Glomerular endothelial cell (primary cell): ENCODE measurements at places on chromosomes 5 and 9. TPM values are rescaled to one million over a fixed set of nuclear protein-coding genes. Genes with fewer than 3 reads are reported as not detected.

GRCh38 chr5:159850160-159850559 lies 66.1 kb upstream of the ADRA1B start:
- no peak for DNase-seq

DNA sequence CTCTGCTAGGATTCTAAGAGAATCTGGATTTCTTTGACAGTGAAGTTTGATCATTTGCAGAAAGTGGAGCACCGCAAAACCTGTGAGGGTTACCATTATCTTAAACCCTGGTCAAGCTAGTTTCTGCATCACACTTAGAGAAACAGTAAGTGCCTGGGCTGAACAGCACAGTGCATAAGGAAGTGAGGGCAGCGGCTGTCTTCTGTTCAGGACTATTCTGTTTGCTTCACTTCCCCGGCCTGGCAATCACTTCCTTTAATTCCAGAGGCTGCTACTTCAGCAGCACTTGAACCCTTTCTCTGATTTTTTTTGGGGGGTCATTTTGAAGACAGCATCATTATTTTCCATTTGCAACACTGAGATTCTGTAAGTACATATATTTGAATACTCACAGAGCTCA lies 32.0 kb downstream of the SEMA6A start:
- DNase-seq, result no peak

Gene PCSK1
- 2.5 and 6.2 TPM in 2 replicates for total RNA-seq

Gene CSF2
- 9.5 and 31.6 TPM in 2 replicates for total RNA-seq

- no peak for DNase-seq
Observed at GRCh38 chr5:56470007-56470406, 236.9 kb upstream of the ANKRD55 start.

DNA sequence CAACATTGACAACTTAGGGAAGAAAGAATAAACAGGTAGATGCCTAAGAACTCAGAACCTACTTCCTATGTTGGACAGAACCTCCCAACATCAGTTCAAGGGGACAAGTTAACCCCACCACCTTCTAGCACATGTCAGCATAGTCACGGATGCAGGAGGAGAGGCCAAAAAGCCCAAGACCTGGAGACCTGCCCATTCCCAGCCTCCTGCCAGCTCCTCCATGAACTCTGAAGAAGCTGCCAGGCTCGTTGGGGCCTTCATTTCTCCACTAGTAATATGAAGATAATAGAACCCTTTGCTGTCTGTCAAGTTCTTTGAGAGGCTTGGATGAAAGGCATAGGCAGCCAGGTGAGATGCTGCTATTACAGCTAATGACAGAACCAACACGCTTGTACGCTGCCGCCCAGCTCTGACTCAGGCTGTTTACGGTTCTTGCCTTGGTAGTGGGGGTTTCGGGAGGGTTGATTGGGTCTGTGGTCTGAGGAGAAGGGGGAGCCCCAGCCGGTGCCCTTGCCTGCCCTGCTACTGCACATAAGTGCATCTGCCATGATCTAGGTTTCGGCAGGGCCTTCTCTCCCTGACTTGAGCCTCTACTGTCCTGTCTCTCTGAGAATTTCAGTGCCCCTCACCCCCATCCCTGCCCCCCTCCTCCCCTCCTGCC lies 82.2 kb downstream of the NRG2 start:
- no peak for DNase-seq

DNA sequence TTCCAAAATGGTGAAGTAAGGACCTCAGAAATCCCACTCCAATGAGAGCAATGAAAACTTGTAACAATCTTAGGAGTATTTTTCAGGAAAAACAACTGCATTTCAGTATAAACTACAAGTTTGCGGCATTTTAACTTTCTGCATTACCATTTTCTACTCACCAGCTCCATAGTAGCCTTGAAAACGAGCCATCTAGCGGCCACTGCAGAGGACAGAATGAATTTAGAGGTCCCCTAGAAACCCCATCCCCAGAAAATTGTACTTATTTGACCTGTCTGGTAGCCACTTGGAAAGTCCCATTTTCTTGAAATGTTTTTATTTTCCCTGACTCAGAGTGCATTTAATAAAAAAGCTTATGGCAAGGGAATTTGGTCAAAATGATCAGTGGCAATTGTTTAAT lies 205.4 kb upstream of the ITGA1 start:
- no peak for DNase-seq

Gene ABLIM3
- total RNA-seq, result 57.9 and 60.4 TPM in 2 replicates

DNA sequence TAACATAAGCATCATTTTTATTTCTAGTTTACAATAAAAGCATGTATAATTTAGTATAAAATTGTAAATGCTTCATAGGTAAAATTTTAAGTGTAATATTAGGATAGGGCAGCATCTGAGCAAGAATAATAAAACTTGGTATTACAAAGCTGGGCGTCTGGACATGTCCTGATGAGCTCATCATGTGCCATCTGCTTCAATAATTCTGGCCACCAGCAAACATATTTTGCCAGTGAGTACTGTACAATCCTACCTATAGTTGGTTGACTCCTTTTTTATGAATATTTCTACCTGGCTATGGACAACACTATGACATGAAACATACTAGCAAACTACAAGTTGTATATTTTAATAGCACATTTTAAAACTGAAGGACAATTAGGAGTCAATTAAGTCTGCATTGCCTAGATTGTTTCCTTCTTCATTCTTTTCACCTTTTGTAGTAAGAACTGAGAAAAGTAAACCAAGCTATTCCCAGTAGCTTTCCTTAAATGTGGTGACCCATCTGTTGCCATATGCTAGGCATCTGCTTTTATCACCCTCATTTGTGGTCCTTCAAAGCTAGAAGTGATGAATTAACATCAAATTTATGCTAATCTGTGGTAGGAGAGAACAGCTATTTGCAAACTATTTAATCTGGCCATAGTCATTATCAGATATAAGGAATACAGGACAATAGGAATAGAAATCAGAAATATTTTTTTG lies 23.4 kb downstream of the LURAP1L start:
- no peak for DNase-seq

- no peak for DNase-seq
Observed at GRCh38 chr9:121278477-121279261, 10.7 kb downstream of the GSN start.

DNA sequence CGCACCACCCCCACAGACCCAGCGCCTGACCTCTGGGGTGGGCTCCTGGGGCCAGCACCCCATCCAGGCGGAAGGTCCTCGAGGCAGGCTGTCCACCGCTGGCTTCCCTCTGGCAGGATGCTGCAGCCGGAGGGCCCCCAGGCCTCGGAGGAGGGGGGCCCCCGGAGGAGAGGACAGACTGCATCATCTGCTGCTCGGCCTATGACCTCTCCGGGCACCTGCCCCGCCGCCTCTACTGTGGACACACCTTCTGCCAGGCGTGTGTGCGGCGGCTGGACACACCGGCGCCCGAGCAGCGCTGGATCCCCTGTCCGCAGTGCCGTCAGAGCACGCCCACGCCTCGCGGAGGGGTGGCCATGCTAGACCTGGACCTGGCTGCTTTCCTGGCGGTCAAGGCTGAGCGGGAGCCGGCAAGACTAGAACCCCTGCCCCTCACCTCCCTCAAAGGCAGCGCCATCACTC lies 1.2 kb downstream of the RNF224 start:
- DNase-seq, result no peak

Gene NMUR2
- total RNA-seq, result 0.87 TPM in 1 of 2 replicates, not detected in the other

DNA sequence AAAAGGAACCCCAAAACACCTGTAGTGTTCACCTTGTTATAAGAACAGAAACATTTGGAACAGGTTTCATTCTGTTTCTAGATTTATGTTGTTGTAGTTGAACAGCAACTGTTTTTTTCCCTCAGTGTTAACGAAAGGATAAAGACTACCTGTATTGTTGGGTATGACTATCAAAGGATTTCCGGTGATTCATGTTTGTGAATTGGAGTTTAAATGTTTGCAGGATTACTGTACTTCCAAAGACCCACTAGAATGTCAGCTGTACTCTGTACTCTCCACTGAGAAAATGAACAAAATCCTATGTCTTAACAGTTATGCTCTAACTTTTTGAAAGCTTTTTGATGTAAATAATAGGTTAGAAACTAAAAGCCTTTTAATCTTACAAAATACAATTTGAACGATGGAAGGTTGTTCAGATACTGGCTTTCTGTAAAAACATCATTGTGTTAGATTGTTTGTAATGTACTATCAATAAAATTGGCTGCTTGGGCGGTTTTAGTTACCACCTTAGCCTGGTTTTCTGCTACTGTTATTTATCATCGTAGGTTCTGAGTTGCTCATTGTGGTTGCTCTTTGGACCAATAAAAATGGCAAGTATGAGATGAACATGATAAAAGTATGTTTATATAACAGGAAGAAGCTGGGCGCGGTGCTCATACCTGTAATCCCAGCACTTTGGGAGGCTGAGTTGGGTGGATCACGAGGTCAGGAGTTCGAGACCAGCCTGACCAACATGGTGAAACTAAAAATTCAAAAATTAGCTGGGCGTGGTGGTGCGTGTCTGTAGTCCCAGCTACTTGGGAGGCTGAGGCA lies 44.1 kb downstream of the DCP2 start:
- peak; percentile 79 for DNase-seq

Gene SLC6A18
- total RNA-seq, result not detected in 2 replicates

DNA sequence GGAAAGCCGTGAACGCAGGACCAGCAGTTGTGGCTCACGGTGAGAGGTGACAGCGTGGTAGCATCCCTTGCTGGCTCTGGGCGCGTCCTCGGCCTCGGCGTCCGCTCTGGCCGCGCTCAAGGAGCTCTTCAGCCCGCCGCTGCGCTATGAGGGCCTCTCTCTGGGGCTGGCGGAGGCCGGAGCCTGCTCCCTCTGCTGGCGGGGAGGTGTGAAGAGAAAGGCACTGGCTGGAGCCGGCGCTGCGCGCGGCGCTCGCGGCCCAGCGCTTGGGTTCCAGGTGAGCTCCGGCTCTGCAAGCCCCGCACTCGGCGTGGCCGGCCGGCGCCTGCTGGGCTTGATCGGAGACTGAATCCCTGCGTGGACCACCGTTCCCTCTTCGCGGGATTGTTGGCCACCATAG lies 705.6 kb downstream of the SEMA5A start:
- DNase-seq, result no peak

- no peak for DNase-seq
Observed at GRCh38 chr9:115883467-115884329, 269.9 kb upstream of the PAPPA start.

Gene FAM193B
- 30.2 and 55.1 TPM in 2 replicates for total RNA-seq

- DNase-seq, result no peak
Observed at GRCh38 chr5:35771839-35772238, 84.9 kb upstream of the IL7R start.

DNA sequence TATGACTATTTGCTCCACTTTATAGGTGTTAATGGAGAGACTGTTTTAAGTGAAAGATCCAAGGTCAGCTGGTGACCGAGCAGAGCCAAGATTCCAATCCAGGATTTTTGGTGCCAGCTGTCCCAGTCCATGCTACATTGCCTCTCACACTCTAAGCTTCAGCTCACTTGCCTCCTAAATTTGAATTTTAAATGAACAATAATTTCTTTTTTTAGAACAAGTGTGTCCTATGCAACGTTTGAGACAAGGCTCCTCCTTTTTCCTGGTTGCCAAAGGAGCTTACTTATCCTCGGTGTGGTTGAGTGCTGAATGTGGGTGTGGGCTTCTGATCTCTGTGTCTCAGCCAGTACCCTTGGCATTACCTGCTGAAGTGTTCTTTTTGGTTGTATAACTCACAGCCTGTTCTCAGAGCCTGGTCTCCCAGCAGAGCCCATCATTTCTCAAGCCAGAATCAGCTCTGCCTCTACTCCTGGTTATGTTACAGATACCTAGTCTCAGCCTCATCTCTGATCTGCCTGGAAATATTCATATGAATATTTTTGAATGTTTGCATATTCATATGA lies 4.0 kb upstream of the PRRC1 start:
- DNase-seq, result no peak

Gene CNTNAP3
- 10.9 and 23.2 TPM in 2 replicates for total RNA-seq

GRCh38 chr5:73188764-73189531 lies 16.0 kb downstream of the TMEM174 start:
- no peak for DNase-seq

Gene SHISAL2B
- not detected in 2 replicates for total RNA-seq

GRCh38 chr9:132506977-132507669 lies 75.3 kb upstream of the BARHL1 start:
- no peak for DNase-seq

DNA sequence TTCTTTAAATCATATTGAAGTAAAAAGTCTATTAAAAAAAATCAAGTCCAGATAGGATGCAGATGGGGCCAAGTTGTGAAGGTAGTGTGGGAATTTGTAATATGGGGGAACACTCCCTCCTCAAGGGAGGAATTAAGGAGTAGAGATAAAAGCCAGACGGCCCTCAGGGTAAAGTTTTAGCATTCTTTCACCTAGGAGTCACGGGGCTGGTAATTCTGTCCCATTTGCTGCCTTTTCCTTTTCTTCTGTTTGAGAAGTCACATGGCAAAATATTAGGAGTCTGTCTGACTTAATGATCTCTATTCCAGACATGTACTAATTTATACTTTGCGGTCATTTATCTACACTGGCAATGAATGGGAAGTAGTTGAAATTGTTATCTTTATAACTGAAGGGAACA lies 61.9 kb downstream of the SNX24 start:
- DNase-seq, result no peak

DNA sequence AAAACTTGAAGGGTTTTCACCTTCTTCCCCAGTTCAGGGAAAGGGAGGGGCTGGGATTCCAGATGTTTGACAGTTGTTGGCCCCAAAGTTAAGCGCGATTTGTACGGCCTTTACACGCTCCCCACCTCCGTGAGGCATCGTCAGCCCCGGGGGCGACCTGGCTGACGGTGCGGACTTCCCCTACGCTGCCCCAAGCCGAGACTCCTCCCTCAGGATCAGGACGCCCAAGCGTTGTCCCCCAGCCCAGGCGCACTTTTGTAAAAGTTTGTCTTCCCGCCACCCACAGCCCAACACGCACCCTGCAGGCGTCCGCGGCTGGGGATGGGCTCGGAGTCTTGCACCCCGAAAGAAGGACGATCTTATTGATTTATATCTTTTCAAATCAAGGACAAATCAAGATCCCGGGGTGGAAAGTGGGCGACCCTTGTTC lies 713 bp downstream of the MOB3B start:
- DNase-seq, result no peak

- DNase-seq, result no peak
Observed at GRCh38 chr5:36444582-36445418, 143.1 kb upstream of the RANBP3L start.

DNA sequence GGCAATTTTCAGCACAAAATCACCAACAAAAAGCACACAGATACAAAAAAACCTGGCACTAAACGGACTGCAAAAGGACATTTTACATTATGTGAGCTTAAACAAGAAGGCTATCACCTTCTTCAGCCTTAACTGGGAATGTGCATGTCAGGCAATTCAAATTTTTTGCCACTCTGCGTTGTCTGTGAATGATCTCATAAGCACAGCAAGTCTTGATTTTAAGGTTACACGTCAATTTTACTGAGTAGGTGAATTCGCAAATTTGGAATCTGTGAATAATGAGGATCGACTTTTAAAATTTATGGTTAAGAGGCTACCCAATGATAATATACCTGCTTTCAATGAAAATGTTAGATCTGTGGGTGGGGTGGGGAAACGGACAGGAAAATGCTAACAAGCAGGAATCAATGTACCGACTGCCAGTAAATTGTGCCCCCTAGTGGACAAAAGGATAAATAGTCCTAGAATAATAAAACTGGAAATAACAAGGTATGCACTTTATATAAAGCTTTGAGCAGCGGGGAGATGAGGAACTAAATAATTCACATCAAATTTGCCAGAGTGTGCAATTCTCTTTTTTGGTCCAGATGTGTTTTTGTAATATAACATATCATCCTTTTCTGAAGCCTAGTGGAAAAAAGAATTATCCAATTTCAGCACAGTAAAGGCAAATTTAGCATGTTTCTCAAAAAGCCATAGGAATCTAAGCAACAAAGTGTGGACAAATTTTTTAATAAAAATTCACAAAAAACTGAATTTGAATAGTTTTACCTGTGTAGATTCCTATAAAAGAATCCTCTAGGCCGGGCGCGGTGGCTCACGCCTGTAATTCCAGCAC lies 20.5 kb downstream of the EQTN start:
- peak; percentile 57 for DNase-seq

- no peak for DNase-seq
Observed at GRCh38 chr5:168822248-168822744, 243.1 kb upstream of the PANK3 start.
